ENCODE measurements at places on chromosomes 1 and 21. TPM values are rescaled to one million over a fixed set of nuclear protein-coding genes. Genes with fewer than 3 reads are reported as not detected.

GRCh38 chr21:36463991-36464390 is 15.9 kb downstream of the CLDN14 start:
- no peak for DNase-seq

GRCh38 chr1:8284127-8284526 is 33.8 kb upstream of the SLC45A1 start:
- no peak for DNase-seq

GRCh38 chr1:3261969-3262579 is 192.4 kb upstream of the ARHGEF16 start:
- DNase-seq: no peak

GRCh38 chr1:31936981-31937299 is 1.2 kb downstream of the PTP4A2 start:
- no peak for DNase-seq

DNA sequence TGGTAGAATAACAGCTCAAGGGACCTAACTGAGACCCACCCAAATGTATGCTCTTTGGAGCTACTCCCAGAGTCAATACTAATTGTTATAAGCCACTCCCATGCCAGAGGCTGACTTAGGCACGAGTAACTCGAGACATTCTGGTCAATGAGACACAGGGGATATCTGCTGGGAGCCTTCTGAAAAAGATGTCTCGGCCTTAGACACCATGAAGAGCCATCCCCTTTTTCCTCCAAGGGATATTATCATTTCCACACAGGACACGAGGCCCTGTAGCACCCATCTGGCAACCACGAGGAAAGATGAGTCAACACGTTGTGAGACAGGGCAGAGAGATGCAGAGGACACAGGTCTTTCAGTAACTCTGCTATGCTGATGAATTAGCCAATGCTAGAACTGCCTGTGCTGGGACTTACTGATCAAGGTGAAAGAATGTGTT is 30.7 kb downstream of the ITPKB start:
- DNase-seq: no peak

EFNA1 gene
- 0.48 TPM for total RNA-seq

GRCh38 chr1:160748181-160748877 is 9.3 kb downstream of the SLAMF7 start:
- no peak for DNase-seq

TCHH gene
- total RNA-seq: 0.08 TPM

ZYG11B gene
- total RNA-seq: 13.8 TPM

DNA sequence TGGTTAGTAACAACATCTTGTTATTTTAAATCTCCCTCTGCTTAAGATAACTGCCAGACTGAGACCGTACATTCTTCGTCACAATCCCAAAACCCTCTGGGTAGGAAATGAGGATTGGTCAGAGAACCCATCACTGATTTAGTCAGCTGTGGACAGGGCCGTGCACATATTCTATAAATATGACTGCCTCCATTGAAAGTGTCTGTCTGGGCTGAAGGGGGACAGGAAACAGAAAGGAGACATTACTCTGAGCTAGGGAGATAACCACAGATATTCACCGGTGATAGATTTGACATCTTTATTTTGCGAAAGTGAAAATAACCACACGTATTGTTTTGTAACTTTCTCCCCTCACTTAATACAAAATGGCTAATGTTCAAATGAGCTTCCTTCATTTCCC is 36.9 kb upstream of the ST6GALNAC5 start:
- DNase-seq: no peak

ATP1A4 gene
- total RNA-seq: not detected

TSPAN1 gene
- total RNA-seq: not detected
